Breast epithelium (tissue), 4 donors: ENCODE measurements at places on chromosomes 6 and 20.

GRCh38 chr6:47168180-47168579 lies 126.0 kb upstream of the ADGRF1 start:
- H3K27ac ChIP-seq, result no peak overlapping the region
- DNase-seq, result no peak
- H3K36me3 ChIP-seq, result no peaks in the 10 kb centered on the region
- no peaks in the 10 kb centered on the region for H3K27me3 ChIP-seq
- no peaks in the 10 kb centered on the region for H3K4me1 ChIP-seq
- no peak overlapping the region for H3K4me3 ChIP-seq

DNA sequence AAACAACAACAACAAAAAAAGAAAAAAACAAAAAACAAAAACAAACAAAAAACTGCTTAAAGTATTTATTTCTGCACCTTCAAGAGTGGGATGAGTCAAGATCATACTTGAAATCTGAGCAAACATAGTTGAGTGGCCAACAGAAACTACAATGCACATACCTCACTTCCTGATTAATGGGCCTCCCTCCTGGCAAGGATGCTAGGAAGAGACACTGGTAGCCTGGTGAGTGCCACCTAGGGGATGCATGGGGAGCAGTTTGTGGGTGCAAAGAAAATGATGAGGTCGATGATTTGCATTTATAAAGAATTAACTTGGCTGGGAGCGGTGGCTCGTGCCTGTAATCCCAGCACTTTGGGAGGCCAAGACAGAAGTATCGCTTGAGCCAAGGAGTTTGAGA lies 808.1 kb downstream of the MAFB start:
- no peaks in the 10 kb centered on the region for H3K4me1 ChIP-seq
- DNase-seq, result no peak
- H3K27me3 ChIP-seq, result no peaks in the 10 kb centered on the region
- H3K27ac ChIP-seq, result no peak overlapping the region

GRCh38 chr6:38417521-38417920 lies 222.2 kb downstream of the BTBD9 start:
- no peaks in the 10 kb centered on the region for H3K27me3 ChIP-seq
- no peaks in the 10 kb centered on the region for H3K36me3 ChIP-seq
- no peak overlapping the region for H3K27ac ChIP-seq
- no peak overlapping the region for H3K4me3 ChIP-seq
- no peak for DNase-seq

DNA sequence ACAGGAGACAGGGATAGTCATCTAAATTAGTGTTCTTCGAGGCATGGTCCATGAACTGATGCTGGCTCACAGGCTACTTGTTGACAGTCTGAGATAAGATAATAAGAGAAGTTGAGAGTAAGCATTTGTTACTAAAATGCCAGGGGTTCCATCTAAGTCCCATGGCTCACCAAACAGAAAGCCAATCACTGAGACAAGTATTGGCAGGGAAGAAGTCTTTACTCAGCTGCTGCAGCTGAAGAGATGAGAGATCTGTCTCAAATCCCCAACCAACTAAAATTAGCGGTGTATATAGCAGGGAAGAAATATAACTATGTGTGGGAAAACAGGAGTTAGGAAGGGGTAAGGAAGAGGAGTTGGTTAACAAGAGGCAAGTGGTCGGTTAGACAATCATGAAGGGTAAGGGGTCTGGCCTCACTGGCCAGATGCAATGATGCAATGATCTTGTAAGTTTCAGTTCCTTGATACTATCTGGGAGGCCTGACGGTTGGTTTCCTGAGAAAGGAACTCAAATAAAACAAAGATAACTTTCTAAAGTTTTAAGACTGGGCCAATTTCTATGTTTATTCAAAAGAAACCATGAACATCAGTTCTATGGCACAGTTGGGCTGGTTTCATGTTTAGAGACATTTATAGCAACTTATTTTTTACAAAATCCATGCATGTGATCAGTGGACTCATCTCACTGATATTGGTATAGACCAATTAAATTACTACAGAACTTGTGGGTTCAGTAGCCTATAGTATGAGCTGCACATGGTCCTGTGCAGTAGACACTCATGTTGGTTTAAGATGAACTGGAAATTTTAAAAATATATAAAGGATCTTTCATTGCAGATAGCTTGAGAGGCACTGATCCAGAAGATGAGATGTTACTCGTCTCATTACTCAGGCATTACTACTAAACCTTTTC lies 9.9 kb upstream of the HEBP2 start:
- no peaks in the 10 kb centered on the region for H3K27me3 ChIP-seq
- H3K4me3 ChIP-seq, result no peak overlapping the region
- no peak for DNase-seq
- H3K27ac ChIP-seq, result no peak overlapping the region

DNA sequence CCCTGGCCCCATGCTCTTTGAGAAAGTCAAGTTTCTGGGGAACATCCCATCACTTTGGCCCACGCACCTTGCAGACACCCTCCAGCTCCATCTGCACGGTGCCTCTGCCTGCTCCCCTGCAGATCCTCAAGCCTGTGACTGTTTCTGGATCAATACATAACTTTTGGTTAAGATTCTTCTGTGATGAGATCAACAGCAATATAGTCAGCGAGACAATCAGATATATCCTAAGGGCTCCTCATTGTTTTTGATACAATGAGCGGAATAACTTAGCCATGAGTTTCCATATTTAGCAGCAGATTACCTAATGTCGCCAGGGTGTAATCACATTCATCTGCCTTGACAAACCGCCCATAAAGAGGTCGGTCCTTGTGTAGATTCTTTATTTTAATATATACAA lies 109.3 kb upstream of the MTHFD1L start:
- H3K4me1 ChIP-seq, result no peaks in the 10 kb centered on the region
- no peak for DNase-seq
- H3K27ac ChIP-seq, result peak overlapping the region; percentile 55
- no peaks in the 10 kb centered on the region for H3K27me3 ChIP-seq

DNA sequence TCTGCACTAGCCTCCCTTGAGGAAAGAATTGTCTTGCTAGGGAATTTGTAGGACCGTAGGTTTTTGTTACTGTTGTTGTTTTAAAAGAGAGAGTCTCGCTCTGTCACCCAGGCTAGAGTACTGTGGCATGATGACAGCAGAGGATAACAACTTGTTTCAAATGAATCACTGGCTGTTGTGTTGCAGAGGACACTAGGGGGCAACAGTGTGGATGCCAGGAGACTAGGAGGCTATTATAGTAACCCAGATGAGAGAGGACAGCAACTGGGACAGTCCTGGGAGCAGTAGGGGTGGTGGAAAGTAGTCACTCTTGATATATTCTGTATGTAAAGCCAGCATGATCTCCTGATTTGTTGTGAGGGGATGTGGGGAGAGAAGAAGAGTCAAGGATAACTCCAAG lies 41.8 kb upstream of the LAMA4 start:
- H3K4me1 ChIP-seq, result no peaks in the 10 kb centered on the region
- no peak overlapping the region for H3K4me3 ChIP-seq
- H3K27ac ChIP-seq, result no peak overlapping the region
- H3K36me3 ChIP-seq, result no peaks in the 10 kb centered on the region

GRCh38 chr20:51350941-51351631 lies 191.4 kb downstream of the NFATC2 start:
- no peaks in the 10 kb centered on the region for H3K4me1 ChIP-seq
- no peak overlapping the region for H3K4me3 ChIP-seq
- H3K27me3 ChIP-seq, result no peaks in the 10 kb centered on the region
- no peak overlapping the region for H3K27ac ChIP-seq
- no peak for DNase-seq

- DNase-seq, result no peak
- H3K27me3 ChIP-seq, result no peaks in the 10 kb centered on the region
- H3K27ac ChIP-seq, result no peak overlapping the region
- no peaks in the 10 kb centered on the region for H3K4me1 ChIP-seq
Observed at GRCh38 chr6:43893073-43893472, 123.1 kb downstream of the VEGFA start.
